ENCODE measurements at places on chromosomes 7 and 10.

DNA sequence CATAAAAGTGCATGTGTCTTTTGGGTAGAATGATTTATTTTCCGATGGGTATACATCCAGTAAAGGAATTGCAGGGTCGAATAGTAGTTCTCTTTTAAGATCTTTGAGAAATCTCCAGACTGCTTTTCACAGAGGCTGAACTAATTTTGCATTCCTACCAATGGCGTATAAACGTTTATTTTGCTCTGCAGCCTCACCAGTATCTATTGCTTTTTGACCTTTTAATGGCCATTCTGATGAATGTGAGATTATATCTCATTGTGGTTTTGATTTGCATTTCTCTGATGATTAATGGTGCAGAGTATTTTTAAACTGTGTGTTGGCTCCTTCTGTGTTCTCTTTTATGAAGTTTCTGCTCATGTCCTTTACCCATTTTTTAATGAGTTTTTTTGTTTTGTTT, 1020.1 kb downstream of the NXPH1 start:
- H3K27ac ChIP-seq, result no peak overlapping the region
- no peaks in the 10 kb centered on the region for H3K27me3 ChIP-seq
- H3K4me3 ChIP-seq, result no peak overlapping the region
- H3K36me3 ChIP-seq, result no peaks in the 10 kb centered on the region
- peaks cover 5% of the 10 kb centered on the region for H3K4me1 ChIP-seq
- no peak for DNase-seq

DNA sequence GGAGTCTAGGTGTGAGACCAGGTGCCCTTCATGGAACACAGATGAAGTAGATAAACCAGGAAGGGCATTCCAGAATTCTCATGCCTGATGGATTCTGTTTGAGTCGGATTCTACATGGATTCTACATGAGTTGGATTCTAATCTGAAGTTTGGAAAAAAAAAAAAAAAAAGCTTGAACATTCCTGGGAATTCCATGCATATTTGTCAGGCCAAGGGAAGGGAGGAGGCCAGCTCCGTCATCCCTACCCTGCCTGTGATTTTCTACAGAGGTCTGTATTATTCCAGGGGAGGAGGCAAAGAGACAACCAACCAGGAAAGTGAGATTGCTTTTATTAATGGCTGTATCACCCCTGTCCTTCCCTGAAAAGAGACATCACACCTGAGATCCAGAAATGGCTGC, 27.8 kb upstream of the EBLN1 start:
- no peaks in the 10 kb centered on the region for H3K27me3 ChIP-seq
- no peak for DNase-seq
- H3K4me3 ChIP-seq, result no peak overlapping the region
- H3K36me3 ChIP-seq, result peaks cover 1% of the 10 kb centered on the region

DNA sequence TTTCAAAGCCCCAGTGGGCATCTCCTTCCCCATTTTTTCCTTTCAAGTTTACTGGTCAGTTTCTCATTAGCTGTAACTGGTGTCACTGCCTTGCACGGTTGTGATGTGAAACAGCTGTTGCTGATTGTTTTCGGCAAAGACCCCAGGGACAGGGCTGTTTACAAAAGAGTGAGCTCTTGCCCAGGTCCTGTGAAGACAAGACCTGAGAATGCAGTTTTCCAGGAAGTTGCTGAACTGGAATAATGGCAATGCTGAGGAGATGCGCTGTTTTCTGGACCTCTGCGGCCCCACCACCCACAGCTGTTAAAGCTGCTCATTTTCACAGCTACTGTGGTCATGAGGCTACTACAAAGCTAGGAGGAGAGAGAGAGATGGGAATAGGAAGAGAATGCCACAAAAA, 116.6 kb upstream of the RSU1 start:
- no peak overlapping the region for H3K4me3 ChIP-seq
- peaks cover 4% of the 10 kb centered on the region for H3K4me1 ChIP-seq

DNA sequence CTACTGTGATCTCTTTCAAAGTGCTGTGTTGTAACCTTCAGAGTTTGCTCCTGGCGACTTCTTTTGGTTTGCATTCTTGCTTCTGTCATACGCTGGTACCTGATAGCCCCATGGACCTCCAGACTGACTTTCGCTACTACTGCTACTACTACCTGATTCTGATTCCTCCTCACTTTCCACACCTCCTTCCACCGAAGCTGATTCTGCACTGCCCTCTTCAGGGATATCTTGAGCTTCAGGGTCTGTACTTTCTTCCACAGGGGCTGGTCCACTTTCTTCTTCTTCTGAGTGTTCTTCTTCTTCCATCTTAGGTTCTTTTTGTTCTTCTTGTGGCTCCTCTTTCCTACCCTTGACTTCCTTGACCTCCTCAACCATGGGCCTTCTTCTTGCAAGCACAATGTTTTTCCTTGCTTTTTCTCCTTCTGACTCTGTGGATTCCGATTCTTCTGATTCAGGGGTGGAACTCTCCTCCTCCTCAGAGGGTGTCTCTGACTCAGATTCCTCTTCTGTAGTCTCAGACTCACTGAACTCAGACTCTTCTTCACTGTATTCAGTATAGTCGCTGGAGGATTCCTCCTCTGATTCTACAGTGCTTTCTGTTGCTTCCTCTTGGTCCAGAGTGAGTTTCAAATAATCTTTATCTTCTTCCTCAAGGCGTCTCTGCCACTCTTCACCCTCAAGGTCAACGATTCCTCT, 992.2 kb downstream of the PCDH15 start:
- no peak for DNase-seq
- no peak overlapping the region for H3K4me3 ChIP-seq
- H3K36me3 ChIP-seq, result no peaks in the 10 kb centered on the region
- no peaks in the 10 kb centered on the region for H3K4me1 ChIP-seq
- H3K27ac ChIP-seq, result no peak overlapping the region

- peaks cover 2% of the 10 kb centered on the region for H3K36me3 ChIP-seq
- H3K27me3 ChIP-seq, result peaks cover 3% of the 10 kb centered on the region
- H3K27ac ChIP-seq, result no peak overlapping the region
- DNase-seq, result no peak
- no peak overlapping the region for H3K4me3 ChIP-seq
Observed at GRCh38 chr7:143040209-143040715, 11.9 kb upstream of the OR6V1 start.

DNA sequence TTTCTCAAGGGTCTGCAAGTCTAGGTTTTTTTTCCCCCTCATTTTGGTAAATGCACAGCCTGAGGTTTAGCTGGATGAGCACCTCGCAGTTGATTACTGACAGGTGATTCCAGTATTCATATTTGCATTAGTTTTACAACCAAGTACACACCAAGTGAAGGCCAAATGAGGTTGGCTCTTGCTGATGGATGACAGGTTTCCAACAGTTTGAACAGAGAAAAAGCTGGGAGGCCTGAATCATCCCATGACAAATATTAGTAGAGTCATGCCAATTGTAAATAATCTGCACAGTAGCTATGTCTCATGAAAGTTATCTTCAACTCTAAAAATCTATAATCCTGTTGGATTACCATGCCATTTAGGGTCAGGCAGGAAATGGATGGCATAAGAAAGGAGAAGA, 399.8 kb downstream of the HTR7 start:
- no peak overlapping the region for H3K4me3 ChIP-seq
- H3K27me3 ChIP-seq, result peaks cover 28% of the 10 kb centered on the region
- H3K36me3 ChIP-seq, result no peaks in the 10 kb centered on the region
- H3K27ac ChIP-seq, result no peak overlapping the region

- no peak overlapping the region for H3K27ac ChIP-seq
- H3K36me3 ChIP-seq, result no peaks in the 10 kb centered on the region
- no peaks in the 10 kb centered on the region for H3K4me1 ChIP-seq
- DNase-seq, result no peak
- peaks cover 20% of the 10 kb centered on the region for H3K27me3 ChIP-seq
- no peak overlapping the region for H3K4me3 ChIP-seq
Observed at GRCh38 chr7:25087855-25088254, 37.2 kb downstream of the CYCS start.

DNA sequence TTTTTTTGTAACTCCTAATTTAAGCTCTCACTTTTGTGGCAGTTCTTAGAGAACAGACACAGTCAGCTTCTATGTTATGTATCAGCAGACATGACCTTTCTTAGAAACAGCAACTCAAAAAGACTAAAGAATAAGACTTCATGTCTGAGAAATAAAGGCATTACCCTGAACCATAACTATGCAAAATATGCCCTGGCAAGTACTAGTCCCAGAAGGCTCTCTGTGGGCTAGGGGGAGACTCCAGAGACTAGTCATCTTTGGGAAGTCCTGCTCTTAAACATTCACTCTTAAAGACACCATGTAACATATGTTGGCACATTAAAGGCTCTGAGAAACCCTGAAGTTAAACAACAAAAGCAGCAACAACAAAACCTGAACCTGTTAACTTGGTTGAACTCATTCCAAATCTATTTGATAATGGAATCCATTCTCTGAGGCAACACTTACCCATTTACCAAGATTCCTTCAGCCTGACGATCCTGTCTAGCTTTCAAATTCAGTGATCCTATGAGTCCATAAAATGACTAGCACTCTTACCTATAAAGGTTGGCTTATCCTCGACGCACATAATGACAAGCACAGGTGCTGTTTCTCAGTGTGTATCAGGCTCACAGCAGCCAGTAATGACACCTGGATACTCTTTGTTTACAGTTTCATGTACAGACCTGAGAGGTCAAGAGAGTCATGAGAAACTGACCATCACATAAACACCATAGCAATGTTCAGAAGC, 62.3 kb downstream of the OSBPL3 start:
- no peaks in the 10 kb centered on the region for H3K27me3 ChIP-seq
- no peak for DNase-seq
- no peak overlapping the region for H3K27ac ChIP-seq
- H3K36me3 ChIP-seq, result no peaks in the 10 kb centered on the region

- no peak for DNase-seq
- peaks cover 8% of the 10 kb centered on the region for H3K4me1 ChIP-seq
- H3K27ac ChIP-seq, result no peak overlapping the region
- no peak overlapping the region for H3K4me3 ChIP-seq
- no peaks in the 10 kb centered on the region for H3K36me3 ChIP-seq
- H3K27me3 ChIP-seq, result peaks cover 21% of the 10 kb centered on the region
Observed at GRCh38 chr7:157668221-157668883, 331.5 kb downstream of the DNAJB6 start.

Data from osteocyte (in vitro differentiated cells).